ENCODE measurements at places on chromosomes 3 and 15.

DNA sequence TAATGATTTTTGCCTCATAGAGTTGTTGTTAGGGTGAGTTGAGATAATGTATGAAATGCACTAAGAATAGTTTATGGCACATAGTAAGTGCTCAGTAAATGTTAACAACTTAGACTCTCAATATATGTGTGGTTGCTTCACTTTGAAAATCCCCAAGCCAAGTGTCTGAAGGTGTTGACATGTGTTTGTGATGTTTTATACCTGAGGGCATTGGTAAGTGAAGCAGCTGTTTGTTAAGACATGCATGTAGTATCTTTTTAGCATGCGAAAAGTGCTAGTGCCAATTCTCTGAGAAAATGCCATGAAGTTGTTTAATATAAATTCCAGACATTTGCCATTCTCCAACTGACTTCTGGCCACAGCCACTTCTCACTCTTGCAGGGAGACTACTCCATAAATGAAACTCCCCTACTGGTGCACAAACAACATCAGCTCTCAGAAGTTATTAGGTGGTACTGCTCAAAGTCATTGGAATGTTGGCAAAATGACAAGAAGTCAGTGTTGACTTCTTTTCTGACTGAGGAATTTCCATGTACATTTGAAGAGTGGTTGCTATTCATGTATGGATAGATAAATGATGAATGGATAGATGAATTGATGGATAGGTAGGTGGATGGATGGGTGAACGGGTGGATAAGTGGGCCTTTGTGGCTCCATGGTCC is 103.6 kb upstream of the NUDT16 start:
- DNase-seq = peak; percentile 2

DNA sequence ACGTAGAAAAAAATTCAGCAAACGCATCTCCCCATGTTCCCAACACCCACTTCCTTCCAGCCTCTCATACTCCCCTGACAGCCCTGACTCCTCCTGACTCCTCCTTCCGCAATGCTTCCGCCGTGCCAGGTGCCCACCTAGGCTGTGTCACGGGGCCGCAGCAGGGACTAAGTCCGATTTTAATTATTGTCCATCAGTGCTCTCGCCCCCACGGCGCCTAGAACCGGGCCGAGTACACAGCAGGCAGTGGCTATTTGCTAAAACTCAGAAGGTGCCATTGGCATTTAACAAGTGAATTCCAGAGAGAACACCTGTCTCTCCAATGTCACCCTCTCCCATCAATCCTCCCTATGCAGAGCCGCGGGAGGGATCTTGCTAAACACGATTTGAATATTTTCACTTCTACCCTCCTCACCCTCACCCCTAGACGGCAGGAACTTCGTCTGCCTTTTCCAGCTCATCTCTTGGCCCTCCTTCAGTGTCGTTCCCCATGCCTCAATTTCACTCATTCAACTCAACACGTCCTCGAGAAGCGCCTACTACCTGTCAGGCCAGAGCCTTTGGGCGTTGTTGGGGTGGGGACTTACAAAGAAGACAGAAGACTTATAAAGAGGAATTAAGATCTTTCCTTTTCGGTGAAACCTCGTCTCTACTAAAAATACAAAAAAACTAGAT is 11.5 kb upstream of the SHF start:
- no peak for DNase-seq

DNA sequence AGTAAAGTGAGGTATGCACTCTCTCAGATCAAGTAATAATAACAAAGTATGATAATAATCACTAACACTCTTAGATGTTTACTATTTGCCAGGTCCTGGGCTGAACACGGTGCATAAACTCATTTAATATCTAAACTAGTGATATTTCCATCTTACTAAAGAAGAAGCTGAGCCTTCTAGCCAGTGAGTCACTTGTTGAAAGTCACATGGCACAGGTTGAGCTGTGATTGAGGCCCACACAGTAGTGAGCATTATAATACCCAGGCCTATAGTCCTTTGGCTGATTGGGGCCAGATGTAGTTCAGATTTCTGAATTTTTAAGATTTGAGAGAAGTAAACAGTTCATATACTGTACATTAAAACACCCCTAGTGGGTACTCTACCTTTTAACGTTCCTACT is 93.2 kb upstream of the CCDC80 start:
- DNase-seq = no peak

- DNase-seq = no peak
Measured at GRCh38 chr15:27679731-27680471, 419.2 kb downstream of the OCA2 start.

- DNase-seq = no peak
Measured at GRCh38 chr3:72164635-72164978, 379.7 kb upstream of the PROK2 start.

DNA sequence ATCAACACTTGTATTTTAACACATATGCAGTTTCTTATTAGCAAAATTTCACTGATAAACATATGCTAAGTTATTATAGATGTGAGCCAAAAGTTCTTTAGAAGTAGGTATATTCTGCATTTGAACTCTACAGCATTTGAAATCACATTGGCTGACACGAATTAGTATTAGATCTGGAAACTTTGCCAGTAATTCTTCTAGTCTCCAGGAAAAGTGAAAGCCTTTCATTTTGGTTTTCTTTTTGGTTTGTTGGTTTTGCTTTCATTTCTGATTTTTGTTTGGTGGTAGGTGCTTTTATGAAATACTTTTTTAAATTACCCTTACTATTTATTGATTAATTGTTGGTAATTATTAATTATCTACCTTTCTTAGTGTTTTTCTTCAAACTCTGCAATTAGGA is 72.9 kb downstream of the RBMS3 start:
- DNase-seq = no peak

GRCh38 chr3:183260167-183260904 is 7.3 kb downstream of the B3GNT5 start:
- no peak for DNase-seq

DNA sequence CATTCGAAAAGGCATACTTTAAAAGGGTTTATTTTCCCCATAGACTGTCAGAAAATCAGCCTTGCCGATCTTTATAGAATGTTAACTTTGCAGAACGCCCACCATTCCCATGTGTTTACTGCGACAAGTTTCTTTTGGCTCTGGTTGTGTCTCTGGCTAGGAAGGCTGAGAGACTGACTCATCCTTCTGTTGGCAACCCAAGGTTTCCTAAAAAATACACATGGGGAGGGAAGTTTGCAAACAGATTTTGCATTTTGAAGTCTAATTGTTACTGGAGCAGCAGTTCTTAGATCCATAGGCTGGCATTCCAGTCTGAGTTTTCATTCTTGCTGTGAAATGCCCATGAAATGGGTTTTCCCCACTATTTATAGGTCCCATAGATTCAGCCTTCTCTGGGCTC is 37.9 kb upstream of the MINAR1 start:
- no peak for DNase-seq

DNA sequence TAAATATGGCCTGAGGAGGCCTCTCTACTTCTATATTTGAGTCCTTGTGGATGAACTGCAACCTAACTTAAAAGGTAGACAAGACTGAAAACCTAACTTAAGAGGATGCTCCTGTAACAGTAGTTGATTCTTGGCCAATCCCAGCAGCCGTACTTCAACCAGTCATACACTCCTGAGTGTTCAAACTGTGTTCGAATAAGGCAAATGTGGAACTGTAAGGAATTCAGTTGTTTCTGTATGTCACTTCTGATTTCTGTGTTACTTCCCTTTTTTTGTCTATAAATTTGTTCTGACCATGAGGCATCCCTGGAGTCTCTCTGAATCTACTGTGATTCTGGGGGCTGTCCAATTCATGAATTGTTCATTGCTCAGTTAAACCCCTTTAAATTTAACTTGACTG is 20.5 kb downstream of the GALK2 start:
- no peak for DNase-seq

DNA sequence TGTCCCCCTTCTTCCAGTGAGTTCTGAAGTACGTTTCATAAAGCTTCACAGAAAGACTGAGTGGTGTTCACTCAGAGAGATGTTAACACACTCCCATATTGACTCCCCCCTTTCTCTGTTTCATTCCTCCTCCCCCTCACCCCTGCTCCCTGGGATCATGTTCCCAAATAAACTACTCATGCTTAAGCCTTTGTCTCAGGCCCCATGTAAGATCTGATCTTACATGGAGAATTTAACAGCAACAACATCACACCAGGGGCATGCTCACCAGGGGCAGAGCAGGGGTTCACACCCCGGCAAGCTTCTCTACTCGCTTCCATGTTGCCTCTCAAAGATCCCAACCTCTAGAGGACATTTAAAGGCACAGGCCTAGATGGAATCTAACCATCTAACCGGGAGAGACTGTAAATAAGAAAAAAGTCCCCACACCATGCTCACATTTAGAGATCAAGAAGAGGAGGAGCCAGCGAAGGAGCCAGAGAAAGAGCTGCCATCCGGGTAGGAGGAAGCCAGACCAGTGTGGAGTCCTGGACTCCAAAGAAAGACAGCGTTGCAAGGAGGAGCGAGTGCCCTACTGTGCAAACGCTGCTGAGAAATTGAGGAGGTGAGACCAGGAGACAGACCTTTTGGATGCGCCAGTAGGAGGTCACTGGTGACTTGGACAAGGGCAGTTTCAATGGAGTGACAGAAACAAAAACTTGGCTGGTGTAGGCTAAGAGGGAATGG is 21.4 kb upstream of the SRP14 start:
- DNase-seq = no peak

DNA sequence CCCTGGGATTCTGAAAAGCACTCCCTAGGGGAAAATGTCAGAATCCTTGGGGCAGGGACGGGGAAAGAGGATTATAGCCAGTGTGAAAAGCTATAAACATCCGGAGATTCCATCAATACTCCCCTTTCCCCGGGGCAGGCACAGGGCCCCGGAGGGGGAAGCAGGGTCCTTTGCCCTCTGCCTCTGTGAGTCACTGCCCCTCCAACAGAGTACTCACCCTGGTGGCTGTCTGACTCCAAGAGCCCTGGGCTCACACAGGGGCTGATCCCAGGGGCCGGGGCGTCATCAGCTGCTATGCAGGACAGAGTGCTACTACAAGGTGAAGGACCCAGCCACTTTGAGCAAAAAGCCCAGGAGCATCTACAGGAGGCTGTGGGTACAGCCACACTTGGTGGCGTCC is 133.0 kb upstream of the PRR20G start:
- no peak for DNase-seq

GRCh38 chr3:177482048-177482691 is 284.9 kb upstream of the TBL1XR1 start:
- no peak for DNase-seq

- no peak for DNase-seq
Measured at GRCh38 chr15:71779073-71779797, 31.1 kb upstream of the NR2E3 start.

DNA sequence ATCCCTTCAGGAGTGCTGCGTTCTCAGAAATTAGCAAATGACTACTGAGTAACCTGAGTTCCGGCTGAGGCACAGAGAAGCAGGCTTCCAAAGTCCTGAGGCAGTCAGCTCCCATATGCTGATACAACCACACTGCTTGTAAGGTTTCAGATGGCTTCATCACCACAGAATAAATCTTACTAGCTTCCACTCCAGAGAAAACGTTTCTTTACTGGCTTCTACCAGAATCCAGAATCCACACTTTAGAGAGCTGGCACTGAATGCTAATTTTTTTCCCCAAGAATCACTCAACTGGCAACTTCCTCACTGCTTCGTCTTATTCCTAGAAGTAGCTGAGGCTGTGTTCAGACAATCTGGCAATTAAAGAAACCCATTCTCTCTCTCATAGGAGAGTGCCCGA is 21.4 kb downstream of the TAMM41 start:
- no peak for DNase-seq

- DNase-seq = no peak
Measured at GRCh38 chr3:123006609-123007008, 21.0 kb downstream of the SEMA5B start.

GRCh38 chr15:62465173-62465572 is 300.1 kb upstream of the C2CD4B start:
- DNase-seq = no peak

DNA sequence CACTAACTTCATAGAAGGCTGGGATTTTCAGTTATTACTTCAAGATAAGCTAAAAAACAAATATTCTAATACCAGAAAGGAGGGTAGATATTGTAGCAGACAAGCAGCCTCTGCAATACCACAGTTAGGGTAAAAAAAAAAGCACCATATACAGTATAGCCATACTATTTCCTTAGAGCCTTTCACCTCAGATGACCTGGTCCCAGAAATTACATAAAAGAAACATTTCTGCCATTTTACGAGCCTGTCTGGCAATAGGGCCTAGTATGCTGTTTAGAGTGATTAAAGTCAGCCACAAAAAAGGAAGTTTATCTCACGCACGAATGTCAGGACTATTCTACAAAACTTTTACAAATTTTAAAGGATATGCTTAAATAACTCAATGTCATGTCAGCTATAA is 1016.6 kb downstream of the PLOD2 start:
- no peak for DNase-seq

GRCh38 chr3:126537730-126538281 is 13.9 kb downstream of the CHST13 start:
- no peak for DNase-seq

- no peak for DNase-seq
Measured at GRCh38 chr3:195082811-195083210, 188.1 kb downstream of the XXYLT1 start.

- peak; percentile 65 for DNase-seq
Measured at GRCh38 chr3:9915254-9916141, 1.4 kb upstream of the IL17RC start.

DNA sequence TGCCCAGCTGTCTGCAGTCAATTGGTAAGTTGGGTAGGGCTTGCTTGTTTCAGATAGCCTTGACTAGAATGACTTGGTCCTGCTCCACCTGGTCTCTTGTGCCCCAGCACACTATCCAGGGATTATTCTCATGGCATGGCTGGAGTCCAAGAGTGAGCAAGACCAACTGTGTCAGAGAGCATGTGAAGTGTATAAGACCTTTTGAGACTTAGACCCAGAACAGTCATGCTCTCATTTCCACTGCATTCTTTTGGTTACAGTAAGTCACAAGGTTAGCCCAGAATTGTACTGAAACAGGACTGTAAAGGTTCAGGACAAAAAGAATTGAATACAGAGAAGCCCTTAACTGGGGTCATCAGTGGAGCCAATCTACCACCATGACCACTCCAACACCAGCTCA is 650.8 kb upstream of the ADAMTS9 start:
- DNase-seq = no peak

DNA sequence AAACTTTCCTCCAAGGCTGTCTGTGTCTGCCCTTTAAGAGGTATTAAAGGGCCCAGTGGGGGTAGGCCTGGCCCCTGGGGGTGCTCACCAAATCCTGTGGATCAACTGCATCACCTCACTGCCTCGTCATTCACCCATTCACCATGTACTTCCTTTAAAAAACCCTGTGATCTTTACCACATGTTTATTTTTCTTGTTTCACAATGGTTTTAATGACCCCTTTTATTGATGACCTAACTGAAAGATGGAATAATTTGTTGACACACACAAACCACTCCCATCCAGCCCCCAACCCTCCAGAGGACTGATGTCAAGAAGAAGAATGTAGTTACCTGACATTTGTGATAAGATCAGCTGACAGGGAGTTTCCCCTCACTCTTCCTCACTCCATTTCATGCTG is 40.8 kb downstream of the KCNAB1 start:
- peak; percentile 12 for DNase-seq

DNA sequence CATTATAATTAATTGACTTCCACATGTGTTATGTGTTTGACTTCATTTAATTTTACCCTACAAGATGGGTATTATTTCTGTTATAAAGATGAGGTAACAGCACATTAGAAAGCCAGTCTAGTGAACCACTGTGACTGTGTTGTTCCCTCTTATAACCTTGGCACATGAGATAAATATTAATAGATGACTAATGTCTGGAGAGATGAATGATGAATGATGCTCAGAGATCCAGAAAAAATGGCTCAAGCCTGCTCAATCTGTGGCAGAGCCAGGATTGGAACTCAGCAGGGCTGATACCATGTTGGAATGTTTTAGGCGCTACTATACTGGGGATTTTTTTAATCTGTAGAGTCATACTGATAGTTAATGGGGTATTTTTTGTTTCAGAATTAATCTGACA is 118.8 kb upstream of the PTX3 start:
- no peak for DNase-seq
